Mucosa of gallbladder (tissue), 1 donor: ENCODE measurements at places on chromosomes 7 and 10.

GRCh38 chr10:31146491-31147209, 115.0 kb upstream of the ZNF438 start:
- DNase-seq: peak; percentile 33

GRCh38 chr7:115988401-115988800, 42.2 kb downstream of the TFEC start:
- no peak for DNase-seq

- no peak for DNase-seq
Measured at GRCh38 chr10:104337521-104337984, 712 bp downstream of the ITPRIP start.

- no peak for DNase-seq
Measured at GRCh38 chr7:47308808-47309207, 273.1 kb downstream of the TNS3 start.

DNA sequence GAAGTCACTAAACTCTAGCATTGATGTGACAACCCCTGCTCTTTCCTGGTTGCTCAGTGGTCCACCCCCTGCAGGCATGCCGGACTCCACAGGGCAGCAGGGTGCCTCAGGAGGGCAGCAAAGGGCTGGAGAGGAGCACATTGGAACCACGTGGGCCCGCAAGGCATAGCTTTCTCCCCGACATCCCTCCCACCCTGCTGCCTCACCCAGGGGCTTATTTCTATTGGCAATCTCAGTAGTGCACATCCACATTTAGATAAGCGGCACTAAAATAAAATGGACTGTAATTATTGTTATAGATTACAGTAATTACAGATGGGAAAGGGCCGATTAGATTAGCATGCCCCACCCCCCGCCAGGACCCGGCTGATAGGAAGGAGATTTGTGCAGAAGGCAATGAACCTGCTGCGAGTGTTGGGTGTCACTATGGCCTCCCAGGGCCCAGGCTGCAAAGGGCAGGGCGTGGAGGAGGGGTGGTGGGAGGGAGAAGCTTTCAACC, 580.1 kb downstream of the GRID1 start:
- no peak for DNase-seq

GRCh38 chr10:91856637-91857036, 52.6 kb downstream of the FGFBP3 start:
- no peak for DNase-seq

DNA sequence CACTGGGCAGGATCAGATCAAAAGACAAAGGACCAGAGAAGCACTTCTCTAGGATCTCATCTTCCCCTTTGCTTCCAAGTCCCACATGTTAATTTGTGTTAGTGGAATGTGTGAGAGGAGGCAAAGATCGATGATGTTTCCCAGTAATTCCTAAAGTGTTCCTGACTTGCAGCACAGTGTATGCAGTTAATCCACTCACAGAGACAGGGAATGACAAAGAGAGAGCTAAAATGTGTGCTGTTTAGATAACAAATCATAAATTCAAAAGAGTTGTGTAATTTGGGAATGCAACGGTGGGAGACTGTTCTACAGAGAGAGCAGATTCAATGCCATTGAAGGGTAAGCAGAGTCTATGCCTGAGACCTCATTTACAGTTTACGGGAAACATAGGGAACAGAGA, 132.0 kb upstream of the SVIL start:
- DNase-seq: no peak

DNA sequence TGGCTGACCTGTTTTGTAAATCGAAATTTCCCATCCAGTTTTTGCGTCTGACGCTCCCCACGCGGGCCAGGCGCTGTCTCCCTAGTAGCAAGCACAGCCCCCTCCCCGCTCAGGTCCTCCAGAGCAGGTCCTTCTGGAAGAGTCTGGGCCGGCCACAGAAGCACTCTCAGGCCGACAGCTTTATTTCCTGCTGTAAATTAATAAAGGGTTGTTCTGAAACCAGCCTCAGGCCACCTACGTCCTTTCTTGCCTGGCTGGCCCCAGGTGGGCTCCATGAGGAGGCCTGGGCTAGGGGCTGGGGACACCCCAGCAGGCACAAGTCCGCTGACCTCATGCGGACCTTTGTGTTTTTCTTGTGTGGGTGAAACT, 35.2 kb downstream of the CAMK2B start:
- DNase-seq: no peak
